Activated CD8-positive, alpha-beta memory T cell treated with anti-CD3 and anti-CD28 coated beads for 48 hours (primary cell): ENCODE measurements at places on chromosomes 16 and 17.

- DNase-seq, result no peak
Observed at GRCh38 chr17:17053446-17054379, 11.5 kb downstream of the MPRIP start.

- peak; percentile 13 for DNase-seq
Observed at GRCh38 chr17:751269-752001, 629 bp downstream of the GEMIN4 start.

DNA sequence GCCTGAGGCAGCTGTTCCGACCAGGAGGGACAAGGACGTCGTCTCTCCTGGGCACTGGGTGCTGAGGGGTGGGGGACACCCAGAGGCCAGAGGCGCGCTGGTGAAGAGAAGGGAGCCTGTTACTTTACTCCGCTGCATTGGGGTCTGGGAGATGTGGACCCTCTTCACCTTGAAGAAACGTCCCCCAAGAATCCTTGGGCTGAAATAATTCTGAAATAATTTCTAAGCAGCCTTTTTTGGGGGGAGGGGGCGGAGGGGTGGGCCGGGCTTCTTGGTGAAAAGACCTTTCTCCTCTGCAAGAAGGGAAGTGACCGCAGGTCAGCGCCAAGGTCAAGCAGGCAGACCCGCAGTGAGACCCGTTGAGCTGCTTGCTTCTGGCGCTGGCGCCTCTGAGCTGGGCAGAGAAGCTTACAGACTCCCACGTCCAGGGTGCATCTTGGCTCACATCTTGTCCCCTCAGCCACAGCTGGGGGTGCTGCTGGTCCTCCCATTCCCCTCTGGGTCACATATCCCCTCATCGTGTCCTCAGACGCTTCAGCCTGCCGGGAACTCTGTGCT, 1.1 kb downstream of the SYT17 start:
- DNase-seq, result no peak

GRCh38 chr17:56819431-56820145, 14.1 kb downstream of the C17orf67 start:
- peak; percentile 17 for DNase-seq

DNA sequence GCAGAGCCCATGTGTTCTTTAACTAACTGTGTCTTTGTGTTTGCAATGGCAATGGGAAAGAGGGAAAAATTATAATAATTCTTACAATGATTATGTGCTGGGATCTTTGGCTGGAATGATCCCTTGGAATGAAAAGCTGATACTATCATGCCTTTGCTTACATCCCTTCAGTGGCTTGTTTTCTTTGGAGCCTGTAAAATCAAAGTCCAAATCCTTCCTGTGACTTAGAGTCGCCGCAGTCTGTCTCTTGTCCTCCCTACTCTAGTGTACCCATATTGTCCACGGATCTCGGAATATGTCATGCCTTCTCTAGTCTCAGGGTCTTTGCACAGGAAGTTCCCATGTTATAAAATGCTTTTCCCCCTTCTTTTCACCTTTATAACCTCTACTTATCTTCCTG, 111.7 kb upstream of the MAF start:
- no peak for DNase-seq

GRCh38 chr16:16025214-16025968, 76.0 kb downstream of the ABCC1 start:
- DNase-seq, result peak; percentile 18

- no peak for DNase-seq
Observed at GRCh38 chr17:46212634-46213435, 19.6 kb upstream of the KANSL1 start.

GRCh38 chr17:11885051-11885450, 112.2 kb downstream of the ZNF18 start:
- no peak for DNase-seq

- no peak for DNase-seq
Observed at GRCh38 chr16:81390840-81391239, 53.8 kb upstream of the CMIP start.

DNA sequence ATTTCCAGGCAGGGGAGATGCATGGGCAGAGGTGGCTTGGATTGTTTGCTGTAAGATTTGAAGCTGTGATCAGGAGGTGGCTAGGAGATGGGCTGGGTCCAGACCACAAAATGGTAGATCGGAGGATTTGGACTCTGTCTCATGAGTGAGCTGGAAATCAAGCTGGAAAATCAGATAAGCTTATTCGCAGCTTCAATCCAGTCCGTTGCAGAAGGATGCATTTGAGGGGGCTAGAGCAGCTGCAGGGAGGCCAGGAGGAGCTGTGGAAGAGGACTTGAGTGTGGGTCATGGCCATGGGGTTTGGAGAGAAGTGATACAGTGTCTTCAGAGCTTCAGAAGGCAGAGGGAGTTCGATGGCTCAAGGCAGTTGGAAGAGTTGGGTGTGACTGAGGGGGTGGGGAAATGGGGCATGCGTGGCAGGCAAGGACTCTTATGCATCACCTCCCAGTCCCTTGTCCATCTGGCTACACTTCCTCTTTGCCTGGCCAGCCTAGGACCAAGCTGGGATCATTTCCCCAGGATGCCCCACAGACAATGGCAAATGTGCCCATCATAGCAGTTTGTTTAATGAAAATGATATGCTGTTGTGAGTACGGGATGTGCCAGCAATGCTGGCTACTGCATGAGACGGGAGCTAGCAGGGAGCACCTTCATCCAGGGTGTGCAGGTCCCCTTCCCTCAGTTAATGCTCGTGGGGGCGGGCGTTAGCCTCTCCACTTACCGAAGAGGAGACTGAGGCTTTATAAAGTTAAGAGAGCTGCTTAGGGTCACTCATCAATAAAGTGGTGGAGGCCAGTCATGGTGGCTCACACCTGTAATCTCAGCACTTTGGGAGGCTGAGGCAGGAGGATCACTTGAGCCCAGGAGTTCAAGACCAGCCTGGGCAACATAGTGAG, 20.6 kb downstream of the QPRT start:
- no peak for DNase-seq

GRCh38 chr16:77918809-77919707, 103.3 kb upstream of the CLEC3A start:
- no peak for DNase-seq

DNA sequence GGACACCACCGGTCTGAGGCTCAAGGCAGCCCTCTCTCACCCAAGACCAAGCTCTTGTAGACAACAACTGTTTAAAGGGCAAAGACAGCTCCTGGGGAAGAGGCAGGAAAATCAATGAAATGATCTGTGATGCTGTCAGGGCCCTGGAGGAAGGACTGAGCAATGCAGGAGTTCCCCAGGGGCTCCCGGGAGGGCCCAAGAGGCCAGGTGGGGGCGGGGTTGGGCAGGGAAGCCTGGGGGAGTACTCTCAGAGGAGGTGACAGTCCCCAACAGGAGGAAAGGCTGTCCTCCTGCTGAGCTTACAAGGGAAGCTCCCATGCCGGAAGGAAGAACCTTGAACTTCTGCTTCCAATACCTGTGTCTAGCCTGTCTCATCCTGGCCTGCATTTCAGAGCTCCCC, 8.3 kb upstream of the NOS2 start:
- no peak for DNase-seq

GRCh38 chr17:76152591-76152990, 11.5 kb upstream of the FOXJ1 start:
- no peak for DNase-seq

- DNase-seq, result no peak
Observed at GRCh38 chr17:41190328-41190727, 641 bp downstream of the KRTAP9-1 start.

GRCh38 chr16:22898874-22899348, 84.9 kb downstream of the HS3ST2 start:
- peak; percentile 11 for DNase-seq

GRCh38 chr17:80109066-80109660, 7.8 kb downstream of the GAA start:
- DNase-seq, result no peak

DNA sequence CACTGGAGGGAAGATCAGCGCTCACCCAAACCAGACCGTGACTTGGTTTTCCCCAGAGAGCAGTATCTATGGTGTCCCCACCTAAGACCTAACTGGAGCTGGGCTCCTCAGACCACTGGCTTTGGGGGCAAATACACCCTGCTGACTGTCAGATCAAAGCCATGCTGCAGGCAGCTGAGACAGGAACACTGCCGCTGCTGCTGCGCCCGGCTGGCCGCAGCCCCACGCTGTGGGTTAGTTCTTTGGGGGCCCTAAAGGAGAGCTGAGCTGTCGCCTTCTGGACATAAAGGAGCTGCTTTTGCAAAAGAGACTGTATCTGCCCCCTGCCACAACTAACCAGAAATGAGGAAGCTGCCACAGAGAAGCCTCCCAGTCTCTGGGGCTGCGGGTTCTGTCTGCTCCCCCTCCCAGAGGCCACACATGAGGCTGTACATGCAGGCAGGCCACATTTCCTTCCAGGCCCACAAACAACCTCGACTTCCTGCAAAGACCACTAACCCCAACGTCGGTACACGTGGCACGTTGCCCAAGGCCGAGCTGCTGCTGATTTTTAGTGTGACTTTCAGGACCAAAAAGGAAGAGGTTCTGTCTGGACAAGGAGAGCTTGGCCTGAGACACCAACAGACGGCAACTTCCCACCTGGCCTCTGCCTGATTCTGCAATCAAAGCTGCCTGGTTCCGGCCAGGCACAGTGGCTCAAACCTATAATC, 18.2 kb upstream of the ABR start:
- peak; percentile 51 for DNase-seq

DNA sequence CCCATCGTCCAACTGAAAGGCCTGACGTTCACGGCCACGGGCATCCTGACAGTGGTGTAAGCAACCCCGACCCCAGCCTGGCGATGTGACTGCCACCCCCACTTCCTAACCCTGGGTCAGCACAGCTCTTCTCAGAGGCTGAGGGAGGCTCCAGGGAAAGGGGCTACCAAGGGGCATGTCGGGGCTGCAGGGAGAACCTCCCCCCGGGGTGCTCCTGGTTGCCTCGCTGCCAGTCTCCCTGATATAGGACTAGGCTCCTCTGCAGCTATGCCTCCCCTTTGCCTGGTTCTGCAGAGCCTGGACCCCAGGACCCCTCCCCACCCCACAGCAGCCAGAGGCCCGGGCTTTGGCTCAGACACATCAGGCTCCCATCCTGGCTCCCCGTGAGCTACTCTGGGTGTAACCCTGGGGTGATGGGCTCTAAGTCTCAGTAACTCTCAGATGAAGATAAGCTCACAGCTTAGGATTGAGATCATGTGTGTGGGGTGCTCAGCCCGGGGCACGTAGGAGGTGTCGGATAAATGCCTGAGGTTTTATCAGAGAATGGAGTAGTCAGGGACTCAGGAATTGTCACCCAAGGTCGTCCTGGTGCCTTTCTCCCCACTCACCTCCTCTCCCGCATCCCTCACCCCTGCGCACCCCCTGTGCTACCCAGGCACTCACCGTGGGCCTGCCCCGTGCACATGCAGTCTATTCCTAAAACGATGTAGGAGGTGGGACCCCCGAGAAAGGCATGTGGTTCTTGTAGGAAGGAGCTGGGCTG, 10.6 kb downstream of the ITGAD start:
- no peak for DNase-seq

- DNase-seq, result no peak
Observed at GRCh38 chr16:81804134-81804610, 25.1 kb downstream of the PLCG2 start.

GRCh38 chr17:56762988-56763387, 70.7 kb downstream of the C17orf67 start:
- DNase-seq, result no peak

DNA sequence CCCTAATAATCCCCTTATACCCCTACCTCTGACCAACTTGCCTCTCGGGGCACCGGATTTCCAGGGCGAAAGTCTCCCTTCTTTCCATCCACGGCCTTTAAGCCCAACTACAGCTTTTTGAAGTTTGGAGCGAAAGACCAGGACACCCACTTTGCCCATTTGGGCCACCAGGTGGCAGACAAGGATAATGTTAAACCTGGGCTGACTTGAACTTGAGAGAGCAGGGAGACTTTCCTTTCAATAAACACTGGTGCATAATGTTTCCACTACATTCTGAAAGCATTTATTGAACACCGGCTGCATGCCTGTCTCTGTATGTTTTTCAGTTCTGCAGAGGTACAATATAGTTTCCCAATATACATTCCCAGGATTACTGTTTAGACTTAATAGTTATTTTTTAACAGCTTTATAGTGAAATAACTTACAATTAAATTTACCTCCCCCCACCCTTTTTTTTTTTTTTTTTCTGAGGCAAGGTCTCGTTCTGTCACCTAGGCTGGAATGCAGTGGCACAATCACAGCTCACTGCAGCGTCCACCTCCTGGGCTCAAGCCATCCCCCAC, 6.9 kb upstream of the CES3 start:
- no peak for DNase-seq
